ENCODE measurements at places on chromosomes 12 and 14.

DNA sequence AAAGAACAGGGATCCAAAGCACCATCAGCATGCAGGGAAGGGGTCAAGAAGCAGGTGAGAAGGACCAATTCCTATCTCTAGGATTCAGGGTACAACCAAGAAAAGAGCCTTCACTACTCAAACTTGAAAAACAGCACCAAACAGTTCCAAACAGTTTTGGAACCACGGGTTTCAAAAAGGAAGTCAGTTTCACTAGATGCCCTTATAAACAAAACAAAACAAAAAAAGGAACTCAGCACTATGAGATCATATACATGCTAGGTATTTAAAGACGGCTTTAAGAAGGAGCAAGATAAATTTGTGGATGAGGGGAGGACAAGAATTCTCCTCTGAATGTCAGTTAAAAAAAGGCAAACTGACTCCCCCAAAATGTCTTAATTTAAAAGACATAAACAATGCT, 6.0 kb downstream of the INSM2 start:
- no peak for DNase-seq

DNA sequence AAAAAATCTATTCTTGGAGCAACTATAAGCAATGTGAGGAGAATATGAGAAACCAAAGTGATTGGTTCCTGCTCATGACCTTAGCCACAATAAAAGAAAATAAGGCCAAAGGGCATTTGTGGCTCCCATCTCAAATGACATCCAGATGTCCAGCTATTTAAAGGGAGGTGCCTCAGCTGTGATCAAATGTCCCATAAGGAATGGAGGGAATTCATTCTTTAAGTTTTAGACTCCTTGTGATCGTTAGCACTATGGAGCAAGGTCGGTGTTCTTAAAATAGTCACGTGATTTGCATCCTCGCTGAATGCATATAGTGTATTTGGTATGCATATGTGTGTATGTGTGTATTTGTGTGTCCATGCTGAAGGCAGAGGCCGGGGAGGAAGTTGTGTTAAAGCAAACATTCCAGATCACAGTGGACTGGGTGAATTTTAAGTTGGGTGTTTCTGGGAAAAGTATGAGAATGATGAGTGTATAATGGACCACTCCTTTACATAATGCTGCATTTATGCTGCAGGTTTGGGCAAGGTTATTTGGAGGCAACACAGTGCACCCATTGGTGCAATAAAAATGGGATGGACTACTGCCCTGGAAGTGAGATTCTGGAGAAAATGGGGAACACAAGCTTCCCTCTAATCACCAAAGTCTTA, 5.6 kb upstream of the E2F7 start:
- DNase-seq: no peak

GRCh38 chr14:78950649-78951048, 780.5 kb downstream of the NRXN3 start:
- DNase-seq: no peak

- no peak for DNase-seq
Observed at GRCh38 chr14:103206836-103207387, 83.7 kb downstream of the TNFAIP2 start.

DNA sequence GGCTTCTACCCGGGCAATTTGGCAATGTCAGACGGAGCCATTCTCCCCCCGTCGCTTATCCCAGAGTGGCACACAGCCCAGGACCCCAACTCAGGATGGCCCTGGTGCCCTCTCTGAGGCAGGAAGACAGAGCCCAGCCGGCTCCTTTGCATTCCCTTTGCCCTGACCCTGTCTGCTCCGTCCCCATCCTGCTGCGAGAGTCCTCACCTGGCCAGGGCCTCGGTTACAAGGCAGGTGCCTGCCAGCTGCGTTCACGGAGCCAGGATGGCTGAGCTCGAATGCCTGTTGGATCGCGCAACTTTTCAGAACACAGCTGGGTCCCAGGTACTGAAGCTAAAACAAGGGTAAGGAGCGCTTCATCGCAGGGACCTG, 18.6 kb downstream of the LRTM2 start:
- no peak for DNase-seq

DNA sequence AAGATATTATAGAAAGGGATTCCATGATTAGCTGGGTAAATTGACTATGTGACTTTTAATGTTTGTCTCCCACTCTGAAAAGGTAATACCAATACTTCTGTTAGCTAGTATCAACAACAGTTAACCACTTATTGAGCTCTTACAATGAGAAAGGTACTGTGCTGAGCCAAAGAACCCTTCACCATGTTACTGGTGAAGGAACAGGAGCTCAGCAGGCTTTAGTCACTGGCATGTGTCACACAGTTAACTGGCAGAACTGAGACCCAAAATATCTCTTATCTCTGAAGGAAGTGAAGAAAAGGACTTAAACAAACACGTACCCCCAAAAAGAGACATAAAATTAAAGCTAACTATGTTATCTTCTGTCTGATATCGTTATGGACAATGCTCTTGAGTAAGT, 170.6 kb downstream of the MED13L start:
- no peak for DNase-seq

DNA sequence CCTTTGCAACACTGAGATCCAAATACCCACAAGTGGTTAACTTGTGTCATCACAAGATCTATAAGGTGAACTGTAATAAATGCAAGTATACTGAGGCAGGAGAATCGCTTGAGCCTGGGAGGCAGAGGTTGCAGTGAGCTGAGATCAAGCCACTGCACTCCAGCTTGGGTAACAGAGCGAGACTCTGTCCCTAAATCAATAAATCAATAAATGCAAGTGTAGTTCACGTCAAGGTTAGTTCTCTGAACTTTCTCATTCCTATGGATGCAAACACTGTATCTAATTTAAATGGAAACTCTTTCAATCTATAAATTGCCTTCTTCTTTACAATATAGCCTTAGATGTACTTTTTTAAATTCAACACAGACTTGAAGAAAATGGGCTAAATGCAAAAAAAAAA, 3.2 kb downstream of the MAGOHB start:
- no peak for DNase-seq

- no peak for DNase-seq
Observed at GRCh38 chr12:102033991-102034745, 27.6 kb downstream of the WASHC3 start.

- no peak for DNase-seq
Observed at GRCh38 chr12:210277-211141, 3.4 kb downstream of the SLC6A12 start.

DNA sequence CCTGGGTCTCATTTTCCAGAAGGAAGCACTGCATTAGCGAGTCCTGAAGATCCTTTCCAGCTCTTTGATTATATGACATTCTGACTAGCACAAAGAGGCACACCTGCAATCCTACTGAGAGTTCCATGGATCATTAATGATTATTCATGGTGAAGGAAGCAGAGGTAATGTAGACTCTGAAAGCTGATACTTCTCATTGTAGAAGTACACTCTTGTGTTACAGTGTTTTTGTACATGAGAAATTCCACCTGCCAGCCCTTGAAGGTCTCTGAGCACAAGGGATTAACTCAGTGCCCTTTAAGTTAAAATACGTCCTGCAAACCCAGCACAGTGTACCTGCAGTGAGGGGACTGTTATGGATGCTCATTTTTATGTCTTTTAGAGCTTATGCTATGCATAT, 558.8 kb upstream of the FBXO33 start:
- DNase-seq: no peak

- peak; percentile 7 for DNase-seq
Observed at GRCh38 chr14:49173765-49174373, 412.3 kb downstream of the RPS29 start.

DNA sequence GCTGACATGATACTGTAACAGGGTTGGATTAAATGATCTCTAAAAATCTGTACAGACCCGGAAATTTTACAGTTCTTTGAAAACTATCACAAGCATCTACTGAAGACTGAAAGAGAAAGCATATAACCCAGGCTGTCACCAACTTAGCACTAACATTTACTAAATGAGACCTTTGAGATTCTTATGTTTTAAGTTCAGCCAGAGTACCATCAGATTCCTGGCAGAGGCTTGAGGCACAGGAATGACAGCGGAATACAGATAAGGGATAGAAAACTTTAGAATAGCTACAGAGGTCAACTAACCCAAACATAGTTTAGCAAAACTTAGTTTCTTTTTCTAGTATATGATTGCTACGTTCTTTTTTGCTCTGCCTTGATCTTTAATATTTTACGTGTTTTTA, 91.6 kb upstream of the FERMT2 start:
- DNase-seq: no peak

GRCh38 chr12:25566202-25566949, 13.3 kb upstream of the LMNTD1 start:
- no peak for DNase-seq

Data from CD4-positive, alpha-beta T cell treated with Interferon alpha-2 for 1 hour (primary cell).